ENCODE measurements at places on chromosomes 12 and 14.

GRCh38 chr12:52947738-52948423 is 1.0 kb upstream of the KRT18 start:
- DNase-seq: no peak

DNA sequence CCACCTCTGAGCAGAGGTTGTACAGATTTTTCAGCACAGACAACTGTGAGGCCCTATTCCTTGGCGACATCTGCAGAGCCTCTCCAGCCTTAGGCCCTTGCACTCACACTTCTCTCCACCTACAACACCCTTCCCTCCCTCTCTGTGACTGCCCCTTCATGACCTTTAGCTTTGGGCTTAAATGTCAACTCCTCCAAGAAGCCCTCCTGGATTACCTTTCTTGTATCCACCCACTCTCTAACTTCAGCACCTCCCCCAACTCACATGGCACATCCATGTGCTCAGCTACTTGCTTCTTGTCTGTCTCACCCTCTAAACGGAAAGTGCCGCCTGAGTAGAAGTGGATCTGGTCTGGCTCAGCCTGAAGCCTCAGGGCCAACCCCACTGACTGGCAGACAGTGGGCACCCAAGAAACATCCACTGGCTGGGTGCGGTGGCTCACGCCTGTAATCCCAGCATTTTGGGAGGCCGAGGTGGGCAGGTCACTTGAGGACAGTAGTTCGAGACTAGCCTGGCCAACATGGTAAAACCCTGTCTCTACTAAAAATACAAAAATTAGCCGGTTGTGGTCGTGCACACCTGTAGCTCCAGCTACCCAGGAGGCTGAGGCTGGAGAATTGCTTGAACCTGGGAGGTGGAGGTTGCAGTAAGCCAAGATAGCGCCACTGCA is 22.1 kb downstream of the TRPV4 start:
- no peak for DNase-seq

DNA sequence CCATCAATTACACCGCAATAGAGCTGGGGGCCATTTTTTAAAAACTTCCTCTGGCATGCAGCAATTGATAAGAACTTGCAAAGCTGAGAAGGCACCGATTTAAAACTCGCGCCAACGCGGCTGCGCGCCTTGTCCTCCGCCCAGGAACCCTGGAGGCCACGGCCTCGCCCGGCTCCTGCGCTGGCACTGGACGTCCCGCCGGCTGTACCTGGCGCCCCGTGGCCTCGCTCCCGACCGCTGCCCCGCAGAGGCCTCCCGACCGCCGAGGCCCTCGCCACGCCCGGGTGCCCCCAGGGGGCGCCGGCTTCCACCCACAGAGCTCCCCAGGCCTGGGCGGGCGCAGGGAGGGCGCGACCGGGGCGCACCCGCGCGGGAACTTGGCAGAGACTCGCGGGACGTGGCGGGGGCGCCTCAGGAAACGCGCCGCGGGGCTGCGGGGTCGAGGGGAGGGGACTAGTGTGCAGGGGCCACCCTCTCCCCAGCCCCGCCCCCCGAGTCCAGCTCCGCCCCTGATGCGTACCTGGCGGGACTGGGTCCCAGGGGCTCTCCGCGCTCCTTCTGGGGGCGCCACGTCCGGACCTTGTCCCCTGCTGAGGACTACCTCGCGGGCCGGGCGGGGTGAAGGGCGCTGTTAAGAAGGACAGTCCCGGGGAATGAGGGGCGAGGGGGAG is 65.7 kb downstream of the TNFAIP2 start:
- DNase-seq: no peak

DNA sequence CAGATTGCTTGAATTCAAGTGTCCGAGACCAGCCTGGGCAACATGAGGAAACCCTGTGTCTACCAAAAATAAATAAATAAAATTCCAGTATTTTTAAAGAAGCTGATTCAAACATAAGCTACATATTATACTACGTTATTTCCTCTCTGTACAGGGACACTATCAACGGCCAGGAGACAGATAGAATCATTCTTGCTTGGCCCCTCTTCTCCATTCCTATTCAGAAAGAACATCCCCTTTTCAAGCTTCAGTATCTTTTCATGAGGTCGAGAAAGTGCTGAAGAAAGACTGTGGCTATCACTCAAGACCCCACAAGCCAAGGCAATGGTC is 314 bp upstream of the DHRS7 start:
- DNase-seq: no peak

DNA sequence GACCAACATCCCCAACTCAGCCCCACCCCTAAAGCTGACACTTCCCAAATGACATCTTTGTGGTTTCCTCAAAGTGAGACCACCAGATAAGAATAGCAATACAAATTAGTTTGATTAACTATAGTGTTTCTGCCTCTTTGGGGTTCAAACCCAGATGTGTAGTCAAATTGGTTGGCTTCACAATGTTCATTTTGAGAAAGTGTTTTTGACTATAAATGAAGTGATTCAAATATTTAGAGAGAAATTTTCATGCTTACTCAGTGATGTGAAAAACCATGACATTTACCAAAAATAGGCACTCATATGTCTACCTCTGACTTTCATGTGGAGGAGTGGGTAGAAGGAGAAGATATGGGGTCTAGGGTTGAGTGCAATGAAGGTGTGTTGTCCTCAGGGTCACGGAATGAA is 218.4 kb downstream of the BCAT1 start:
- DNase-seq: no peak

DNA sequence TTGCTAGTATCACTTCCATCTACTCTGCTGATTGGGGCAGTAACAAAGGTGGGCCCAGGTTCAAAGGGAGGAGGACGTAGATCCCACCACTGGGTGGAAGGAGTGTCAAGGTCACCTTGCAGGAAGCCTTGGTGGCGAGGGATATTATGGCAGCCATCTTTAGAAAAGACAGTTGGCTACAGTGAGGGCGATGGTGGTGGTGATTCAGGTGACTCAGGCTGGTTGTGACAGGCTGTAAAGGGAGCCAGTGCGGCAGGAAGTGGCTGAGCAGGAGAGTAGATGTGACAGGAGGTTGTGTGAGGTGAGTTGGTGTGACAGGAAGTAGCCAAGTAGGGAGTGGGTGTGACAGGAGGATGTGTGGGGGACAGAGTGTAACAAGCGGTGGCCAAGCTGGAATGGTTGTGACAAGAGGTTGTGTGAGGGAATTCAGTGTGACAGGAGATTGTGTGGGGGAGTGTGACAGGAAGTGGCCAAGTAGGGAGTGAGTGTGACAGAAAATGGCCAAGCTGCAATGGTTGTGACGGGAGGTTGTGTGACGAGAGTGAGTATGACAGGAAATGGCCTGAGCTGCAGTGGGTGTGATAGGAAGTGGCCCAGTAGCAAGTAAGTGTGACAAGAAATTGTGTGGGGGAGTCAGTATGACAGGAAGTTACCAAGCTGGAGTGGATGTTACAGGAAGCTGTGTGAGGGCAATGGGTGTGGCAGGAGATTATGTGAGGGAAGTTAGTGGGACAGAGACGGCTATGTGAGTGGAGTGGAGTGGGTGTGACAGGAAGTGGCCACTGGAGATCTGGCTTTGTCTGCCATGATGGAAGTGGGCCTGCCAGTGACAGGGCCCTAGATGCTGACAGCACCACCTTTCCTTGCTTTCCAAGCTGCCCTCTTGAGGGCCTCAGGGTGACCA is 136.5 kb upstream of the MYL2 start:
- no peak for DNase-seq

- peak; percentile 54 for DNase-seq
Observed at GRCh38 chr12:14567351-14568162, at the start of gene PLBD1. Gene PLBD1, minus strand, starts transcription at chr12:14567883. Its CDS starts 187 bp downstream, at chr12:14567696.

- no peak for DNase-seq
Observed at GRCh38 chr12:14723763-14724162, 27.4 kb upstream of the GUCY2C start.

DNA sequence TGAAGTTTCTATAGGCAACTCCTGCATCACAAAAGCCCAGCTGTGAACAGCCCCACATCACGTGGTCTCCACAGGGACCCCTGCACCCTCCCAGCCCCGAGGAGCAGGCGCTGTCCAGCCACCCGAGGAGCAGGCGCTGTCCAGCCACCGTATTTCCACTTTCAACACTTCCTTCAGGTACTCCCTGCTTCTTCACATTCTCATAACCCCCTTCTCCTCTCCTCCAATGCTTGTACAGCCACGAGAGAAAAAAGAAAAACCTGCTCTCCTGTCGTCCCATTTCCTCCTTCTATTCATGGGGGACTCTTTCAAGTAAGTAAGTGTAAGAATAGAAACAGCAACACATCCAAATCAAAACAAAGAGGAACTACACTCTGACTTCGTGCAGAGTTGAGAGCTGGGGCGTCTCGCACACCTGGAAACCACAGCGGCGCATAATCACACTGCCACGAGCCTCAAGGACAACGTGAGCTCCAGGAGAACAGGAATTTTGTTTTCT is 11.9 kb downstream of the CDC42BPB start:
- no peak for DNase-seq

DNA sequence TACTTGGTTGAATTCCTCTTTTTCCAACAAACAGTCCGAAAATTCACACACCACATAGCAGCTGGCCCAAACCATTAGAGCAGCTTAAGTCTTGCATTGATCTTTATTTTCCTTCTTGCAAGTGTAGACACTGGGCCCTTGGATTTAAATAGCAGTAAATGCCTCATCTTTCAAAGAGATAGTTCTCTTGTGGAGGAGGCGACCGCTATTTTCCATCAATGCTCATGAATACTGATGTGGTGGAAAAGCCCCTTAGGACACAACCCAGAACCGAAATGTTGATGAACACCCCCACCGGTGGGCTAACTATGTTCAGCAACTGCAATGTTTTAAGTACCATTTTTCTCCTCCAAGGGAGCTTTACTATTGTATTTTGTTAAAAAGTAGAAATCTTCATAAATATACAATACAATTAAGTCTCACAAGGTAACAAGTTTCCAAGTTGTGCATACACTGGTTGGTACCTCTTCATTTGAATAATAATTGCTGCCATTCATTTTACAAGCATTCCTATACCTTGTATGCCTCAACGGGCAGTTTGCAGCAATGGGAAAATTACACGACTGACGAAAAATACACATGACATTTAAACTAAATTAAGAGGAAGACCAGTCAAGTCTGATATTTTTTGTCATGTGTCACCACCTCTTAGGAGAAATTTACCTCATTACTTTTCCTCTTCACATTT is 18.0 kb downstream of the NIN start:
- no peak for DNase-seq

- DNase-seq: no peak
Observed at GRCh38 chr12:6335451-6336078, 6.3 kb downstream of the TNFRSF1A start.

DNA sequence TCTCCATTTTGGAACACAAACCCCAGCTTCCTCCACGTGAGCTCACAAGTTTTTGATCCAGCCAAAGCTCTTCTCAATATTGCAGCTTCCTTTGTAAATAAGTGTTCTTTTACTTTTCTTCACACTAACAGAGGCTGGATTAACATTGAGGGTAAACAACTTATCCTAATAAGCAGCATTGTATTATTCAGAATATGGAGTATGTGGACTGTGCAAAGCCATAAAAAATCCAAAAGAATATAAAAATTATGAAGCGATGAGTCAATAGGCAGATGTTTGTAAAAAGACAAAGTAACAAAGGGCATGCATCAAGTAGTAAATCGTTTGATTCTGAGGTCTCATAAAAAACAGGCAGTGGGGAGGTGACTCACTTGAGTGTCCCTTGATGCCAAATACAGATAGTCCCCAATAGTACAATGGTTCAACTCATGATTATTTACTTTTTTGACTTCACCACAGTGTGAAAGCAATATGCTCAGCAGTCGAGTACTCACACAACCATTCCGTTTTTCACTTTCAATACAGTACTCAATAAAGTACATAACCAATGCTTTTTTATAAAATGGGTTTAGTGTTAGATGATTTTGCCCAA is 23.1 kb upstream of the KCNK10 start:
- no peak for DNase-seq

- DNase-seq: no peak
Observed at GRCh38 chr14:61672796-61673195, 22.5 kb upstream of the HIF1A start.

DNA sequence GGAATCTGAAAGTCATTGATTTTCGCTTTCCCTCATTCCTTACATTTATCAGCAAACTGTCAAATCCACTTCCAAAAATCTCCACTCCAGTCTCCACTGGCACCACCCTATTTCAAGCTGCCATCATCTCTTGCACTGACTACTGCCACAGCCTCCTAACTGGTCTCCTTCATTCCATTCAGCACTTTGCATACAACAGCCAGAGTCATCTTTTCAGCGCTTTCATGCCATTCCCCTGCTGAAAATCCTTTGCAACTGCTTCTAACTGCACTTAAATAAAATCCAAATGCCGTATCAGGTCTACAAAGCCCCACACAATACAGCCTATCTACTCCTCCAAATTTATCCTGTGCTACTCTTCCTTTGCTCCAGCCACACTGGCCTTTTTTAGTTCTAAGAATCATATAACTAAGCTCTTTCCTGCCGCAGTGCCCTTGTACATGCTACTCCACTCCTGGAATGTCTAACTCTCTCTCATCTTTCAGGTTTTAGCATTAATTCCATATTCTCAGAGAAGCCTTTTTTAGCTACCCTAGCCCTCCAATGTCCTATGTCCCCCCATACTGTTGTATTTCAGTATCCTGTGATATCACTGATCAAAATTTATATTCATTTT is 21.6 kb downstream of the FERMT2 start:
- DNase-seq: no peak

- no peak for DNase-seq
Observed at GRCh38 chr12:116314477-116314876, 37.0 kb upstream of the MED13L start.

DNA sequence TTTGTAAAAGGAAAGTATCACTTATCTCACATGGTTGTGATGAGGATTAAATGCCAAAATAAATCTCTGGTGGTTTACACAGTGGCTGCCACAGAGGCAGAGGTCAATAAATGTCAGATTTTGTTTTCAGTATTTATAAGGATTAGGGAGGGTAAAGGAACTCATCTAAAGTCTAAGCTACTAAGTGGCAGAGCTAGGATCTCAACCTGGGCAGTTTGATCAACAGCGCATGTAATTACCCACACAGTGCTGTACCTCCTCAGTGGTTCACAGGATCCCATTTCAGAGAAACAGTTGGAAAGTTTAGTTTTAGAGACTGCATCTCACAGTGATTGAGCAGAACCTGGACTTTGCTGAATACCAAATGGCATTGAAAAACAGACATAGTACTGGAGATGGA is 44.9 kb upstream of the RIC8B start:
- DNase-seq: peak; percentile 26

DNA sequence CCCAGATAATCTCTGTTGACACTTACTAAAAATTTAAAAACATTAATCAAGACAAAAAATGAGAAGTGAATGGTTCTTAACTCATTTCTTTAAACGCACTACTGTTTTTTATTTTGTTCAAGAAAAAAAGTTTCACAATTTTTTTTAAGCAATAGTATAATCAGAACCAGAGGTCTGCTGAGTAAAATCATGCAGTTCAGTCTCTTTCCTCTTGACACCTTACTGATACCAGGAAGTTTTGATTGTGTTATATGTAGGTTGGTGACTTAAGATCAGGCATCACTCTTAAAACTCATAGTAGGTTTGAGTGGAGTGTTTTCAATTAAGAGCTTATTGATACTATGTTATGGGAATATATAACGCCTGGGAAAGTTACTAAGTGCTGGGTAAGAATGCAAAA is 121.4 kb downstream of the TRMT5 start:
- no peak for DNase-seq

- DNase-seq: no peak
Observed at GRCh38 chr14:106185837-106186233, 659.5 kb downstream of the TMEM121 start.

Data from left renal pelvis (tissue), 4 donors.